ENCODE measurements at places on chromosomes 12 and 14.

DNA sequence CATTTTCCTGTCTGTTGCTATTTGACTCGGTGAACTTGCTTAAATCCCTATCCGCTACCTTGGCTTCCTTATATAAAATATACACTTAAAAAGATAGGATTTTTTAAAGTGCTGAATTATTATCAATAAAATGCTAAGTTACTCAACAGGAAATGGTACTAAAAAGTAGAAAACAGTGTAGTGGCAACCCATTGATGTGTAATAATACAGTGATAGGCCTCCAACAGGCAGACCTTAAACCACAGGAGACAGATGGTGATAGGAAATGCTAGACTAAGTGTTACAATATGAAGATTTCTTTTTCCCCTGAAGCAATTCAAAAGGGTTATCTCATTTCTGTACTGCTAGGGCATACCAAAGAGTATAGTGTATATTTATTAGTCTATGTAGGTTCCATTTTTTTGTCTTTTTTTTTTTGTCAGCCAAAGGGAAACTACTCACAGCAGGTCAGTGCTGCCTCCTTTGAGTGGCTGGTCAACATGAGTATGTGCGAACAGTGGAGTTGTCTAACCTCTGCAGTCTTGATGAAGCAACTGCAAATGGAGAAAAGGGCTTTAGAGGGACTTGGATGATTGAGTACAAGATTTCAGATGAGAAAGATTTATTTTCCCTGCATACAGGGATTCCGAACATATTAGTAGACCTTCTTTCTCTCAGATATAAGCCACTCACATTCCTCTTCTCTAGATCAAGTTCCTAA is 183.8 kb downstream of the ACSS3 start:
- DNase-seq: no peak

- no peak for DNase-seq
Observed at GRCh38 chr14:60963761-60964160, 17.1 kb downstream of the TRMT5 start.

GRCh38 chr14:52977798-52978197 is 26.9 kb upstream of the FERMT2 start:
- DNase-seq: no peak

- no peak for DNase-seq
Observed at GRCh38 chr12:95304673-95305198, 87.1 kb downstream of the VEZT start.

DNA sequence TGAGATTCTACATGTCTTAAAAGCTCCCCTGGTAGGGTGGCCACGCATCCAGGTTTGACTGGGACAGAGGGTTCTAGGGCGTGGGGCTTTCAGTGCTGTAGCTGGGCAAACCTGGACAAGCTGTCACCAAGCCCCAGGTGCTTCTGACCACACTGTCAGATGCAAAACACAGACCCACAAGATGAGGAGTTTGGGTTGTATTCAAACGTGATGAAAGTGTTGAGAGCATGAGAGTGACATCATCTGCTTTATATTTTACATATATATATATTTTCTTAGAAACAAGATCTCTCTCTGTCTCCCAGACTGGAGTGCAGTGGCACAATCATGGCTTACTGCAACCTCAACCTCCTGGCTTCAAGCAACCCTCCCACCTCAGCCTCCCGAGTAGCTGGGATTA is 210.1 kb downstream of the DPF3 start:
- DNase-seq: no peak

DNA sequence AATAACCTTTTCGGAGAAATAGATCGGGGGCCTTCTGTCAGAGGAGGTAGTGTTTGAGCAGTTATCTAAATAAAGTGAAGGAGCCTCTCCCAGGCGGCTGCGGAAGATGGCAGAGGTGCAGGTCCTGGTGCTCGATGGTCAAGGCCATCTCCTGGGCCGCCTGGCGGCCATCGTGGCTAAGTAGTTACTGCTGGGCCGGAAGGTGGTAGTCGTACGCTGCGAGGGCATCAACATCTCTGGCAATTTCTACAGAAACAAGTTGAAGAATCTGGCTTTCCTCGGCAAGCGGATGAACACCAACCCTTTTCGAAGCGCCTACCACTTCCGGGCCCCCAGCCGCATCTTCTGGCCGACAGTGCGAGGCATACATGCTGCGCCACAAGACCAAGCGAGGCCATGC is 186.1 kb downstream of the KTN1 start:
- no peak for DNase-seq

DNA sequence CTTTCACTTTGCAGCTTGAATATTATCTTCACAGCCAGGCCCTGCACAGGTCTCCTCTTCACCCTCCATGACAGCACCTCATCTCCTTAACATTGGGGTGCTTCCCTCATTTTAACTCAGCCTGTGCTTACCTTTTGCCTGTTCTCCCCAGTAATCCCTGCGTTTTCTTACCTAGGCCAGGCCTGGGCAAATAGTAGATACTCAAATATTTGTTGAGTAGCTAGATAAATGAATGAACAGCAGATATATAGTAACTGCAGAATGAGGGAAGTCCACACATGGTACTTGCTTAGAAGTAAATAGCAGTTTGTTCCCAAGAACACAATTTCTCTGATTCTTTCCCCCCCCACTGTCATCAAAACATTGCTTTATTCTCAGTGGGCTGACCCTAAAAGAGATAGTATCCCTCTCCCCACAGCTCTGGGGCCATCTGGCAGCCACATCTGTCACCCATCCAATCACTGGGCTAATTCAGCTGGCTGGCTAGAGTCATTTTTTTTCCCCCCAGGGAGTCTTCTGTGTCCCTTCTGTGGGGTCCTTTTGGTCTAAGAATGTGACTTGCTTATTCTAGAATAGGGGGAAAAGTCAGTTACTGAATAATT is 43.2 kb downstream of the APPL2 start:
- no peak for DNase-seq

- no peak for DNase-seq
Observed at GRCh38 chr12:58809064-58809607, 111.2 kb downstream of the LRIG3 start.

- DNase-seq: no peak
Observed at GRCh38 chr12:19482551-19483109, 43.3 kb downstream of the AEBP2 start.

GRCh38 chr12:124993626-124994436 is at the start of gene BRI3BP:
BRI3BP (plus strand) TSS chr12:124993645; CDS start chr12:124993791, 146 bp downstream.
- DNase-seq: no peak

DNA sequence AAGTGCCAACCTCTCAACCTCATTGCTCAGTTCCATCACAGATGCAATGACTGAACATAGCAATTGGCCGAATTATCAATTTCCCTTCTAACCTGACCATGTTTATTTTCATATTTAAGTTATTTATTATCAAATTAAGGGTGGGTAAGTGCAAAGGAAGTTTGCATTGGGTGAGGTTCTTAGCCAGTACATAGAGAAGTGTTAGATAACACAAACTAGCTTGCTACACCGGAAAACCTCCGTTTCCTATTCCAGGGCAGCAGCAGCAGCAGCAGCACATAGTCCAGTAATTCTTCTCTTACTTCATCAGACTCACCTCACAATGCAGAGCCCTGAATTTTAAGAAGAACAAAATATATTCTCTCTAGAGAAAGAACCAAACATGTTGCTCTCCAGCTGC is 200.5 kb upstream of the OR4E1 start:
- DNase-seq: no peak

DNA sequence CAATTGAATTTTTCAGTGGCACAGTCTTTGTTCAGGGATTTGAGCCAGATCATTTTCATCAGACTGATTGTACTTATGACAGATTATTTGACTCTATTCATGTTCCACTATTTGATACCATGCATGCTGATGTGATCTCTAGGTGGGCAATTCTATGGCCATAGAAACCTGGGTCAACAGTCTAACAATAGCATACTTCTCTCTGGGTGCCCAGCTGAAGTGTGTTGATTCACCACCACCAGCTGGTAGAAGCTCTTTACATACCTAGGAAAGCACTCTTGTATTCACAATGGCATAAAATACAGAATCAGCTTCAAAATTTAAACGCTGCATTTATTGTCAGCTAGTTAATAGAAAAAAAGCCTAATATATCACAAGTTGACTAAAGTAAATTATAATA is 90.2 kb upstream of the TMTC2 start:
- DNase-seq: no peak

GRCh38 chr14:67482231-67483164 is 6.0 kb downstream of the TMEM229B start:
- no peak for DNase-seq

DNA sequence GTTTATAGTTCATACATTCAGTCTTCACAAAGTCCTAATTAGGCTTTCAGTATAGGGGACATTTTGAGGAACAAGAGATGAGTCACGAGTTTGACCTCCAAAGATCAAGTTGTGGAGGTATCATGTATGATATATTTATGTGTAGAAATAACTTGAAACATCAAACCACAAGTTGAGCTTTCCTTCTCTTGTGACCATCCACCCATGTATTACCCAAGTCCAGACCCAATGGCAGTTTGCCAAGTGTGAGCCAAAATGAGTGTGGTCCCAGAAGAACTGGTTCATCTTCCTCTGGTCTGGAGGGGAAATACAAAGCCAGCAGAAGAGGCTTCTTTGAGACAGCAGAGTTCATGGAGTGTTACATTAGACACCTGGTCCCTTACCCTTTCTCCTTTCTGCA is 104.9 kb downstream of the ATP23 start:
- no peak for DNase-seq

- DNase-seq: no peak
Observed at GRCh38 chr12:7991535-7991934, 41.0 kb upstream of the FOXJ2 start.

- no peak for DNase-seq
Observed at GRCh38 chr12:53224897-53225634, 6.9 kb downstream of the RARG start.

DNA sequence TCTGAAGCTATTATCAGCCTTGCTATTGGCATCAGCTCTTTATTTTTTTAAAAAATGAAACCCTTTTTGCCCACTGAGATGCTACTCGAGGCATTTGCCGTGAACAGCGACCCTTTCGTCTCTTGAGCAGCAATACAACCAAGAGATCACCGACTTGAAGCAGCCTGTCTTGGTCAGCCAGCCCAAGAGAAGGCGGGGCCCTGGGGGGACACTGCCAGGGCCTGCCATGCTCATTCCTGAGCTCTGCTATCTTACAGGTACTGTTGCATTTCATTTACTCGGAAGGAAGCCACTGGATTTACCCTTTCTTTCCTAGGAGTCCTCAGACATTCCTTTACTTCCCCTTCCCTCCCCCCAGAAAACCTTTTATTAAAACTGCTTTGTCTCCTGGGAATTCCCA is 16.7 kb downstream of the PIWIL1 start:
- DNase-seq: no peak

DNA sequence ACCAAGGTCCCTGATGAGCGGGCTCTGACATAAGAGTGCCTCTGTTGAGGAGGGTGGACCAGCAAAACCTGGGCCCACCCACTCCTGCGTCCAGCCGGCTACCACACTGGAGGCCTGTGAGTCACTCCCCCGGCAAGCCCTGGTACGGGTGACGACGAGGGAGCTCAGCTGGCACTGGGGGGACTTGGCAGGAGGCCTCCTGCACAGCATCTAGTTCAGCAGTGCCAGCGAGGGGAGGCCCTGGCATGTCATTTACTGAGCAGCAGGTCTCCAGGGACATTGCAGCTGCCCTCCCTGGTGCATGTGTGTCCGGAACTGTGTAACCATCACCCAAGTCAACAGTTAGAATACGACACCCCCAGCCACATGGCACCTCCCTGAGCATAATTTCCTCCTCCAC is 24.4 kb downstream of the CD9 start:
- no peak for DNase-seq

Measured in esophagus muscularis mucosa (tissue), 4 donors.